Tibial nerve (tissue), 4 donors: ENCODE measurements at places on chromosomes 2 and 18. TPM values are rescaled to one million over a fixed set of nuclear protein-coding genes. Genes with fewer than 3 reads are reported as not detected.

DNA sequence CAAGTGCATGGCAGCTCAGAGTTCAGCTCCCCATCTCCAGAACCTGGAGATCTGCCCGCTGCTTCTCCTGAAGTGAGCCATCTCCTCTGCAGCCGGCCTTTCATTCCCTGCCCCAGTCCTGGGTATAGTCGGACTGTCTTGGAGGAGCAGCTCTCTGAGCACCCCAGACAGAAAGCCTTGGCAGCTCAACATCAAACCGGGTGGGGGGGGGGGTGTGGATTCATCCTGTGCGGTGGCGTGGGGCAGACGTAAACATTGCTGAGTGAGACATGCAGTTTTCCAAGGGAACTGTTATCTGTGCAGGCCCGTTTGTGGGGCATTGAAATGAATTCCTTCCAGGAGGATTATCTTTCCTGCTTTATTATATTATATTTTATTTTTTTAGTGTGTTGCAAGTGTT lies 125.9 kb upstream of the MYCN start:
- H3K4me3 ChIP-seq = no peak overlapping the region
- no peak for DNase-seq
- no peak overlapping the region for H3K27ac ChIP-seq
- H3K27me3 ChIP-seq = no peaks in the 10 kb centered on the region
- H3K36me3 ChIP-seq = no peaks in the 10 kb centered on the region

DNA sequence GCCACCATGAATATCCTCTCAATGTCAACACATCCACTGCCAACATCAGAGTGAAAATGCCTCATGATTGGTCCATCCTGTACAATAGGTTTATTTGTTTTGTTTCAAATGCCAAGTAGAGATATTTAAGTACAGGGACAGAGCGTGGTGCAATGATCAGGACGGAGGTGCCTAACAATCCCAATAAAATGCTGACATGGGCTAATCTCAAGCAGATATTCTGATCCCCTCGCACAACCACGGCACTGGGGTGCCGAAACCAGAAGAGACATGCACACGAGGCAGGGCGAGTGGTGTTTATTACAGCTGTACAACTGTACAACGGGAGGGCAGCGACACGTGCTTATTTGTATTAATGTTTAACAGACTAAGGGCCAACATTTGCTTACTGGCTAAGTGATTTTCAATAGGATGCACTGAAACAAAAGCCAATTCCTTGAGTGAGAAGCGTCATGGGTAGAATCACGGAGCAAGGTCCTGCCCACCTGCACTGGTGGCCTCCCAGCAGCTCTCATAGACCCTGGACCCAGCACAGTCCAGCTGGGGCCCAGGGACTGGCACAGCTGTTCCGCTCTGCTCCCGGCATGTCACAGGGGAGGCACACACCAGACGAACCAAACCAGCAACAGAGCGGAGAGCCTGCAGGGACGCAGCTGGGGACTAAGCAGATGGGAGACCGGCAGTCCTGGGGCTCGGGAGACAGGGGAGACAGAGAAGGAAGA lies 101.4 kb downstream of the HDAC4 start:
- peak overlapping the region; percentile 4 for H3K27ac ChIP-seq
- H3K27me3 ChIP-seq = no peaks in the 10 kb centered on the region
- no peak for DNase-seq
- no peaks in the 10 kb centered on the region for H3K36me3 ChIP-seq
- no peak overlapping the region for H3K4me3 ChIP-seq
- peaks cover 76% of the 10 kb centered on the region for H3K4me1 ChIP-seq

- no peaks in the 10 kb centered on the region for H3K36me3 ChIP-seq
- H3K4me1 ChIP-seq = no peaks in the 10 kb centered on the region
- no peak for DNase-seq
- no peak overlapping the region for H3K4me3 ChIP-seq
- H3K27me3 ChIP-seq = no peaks in the 10 kb centered on the region
- no peak overlapping the region for H3K27ac ChIP-seq
These were observed 35.5 kb upstream of the PTH2R start for GRCh38 chr2:208370881-208371633.

DNA sequence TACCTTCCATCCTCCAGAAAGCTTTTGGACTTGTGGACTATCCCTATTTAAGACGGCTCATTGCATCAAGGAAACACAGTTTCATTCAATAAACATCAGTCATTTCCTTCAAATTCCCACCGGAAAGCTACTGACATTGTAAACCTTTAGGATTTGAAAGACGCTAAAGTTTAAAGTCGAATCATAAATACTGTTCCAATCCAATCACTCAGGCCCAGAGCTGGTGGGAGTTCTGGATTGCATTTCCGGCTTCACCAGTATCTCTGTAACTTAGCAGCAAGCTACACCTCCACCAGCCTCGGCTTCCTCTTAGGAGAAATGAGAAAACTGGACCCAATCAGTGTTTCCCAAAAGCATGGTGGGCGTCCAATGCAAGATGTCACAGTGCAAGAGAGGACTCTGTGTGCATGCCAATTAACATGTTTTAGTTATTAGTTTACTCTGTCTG lies 1.6 kb downstream of the WDFY1 start:
- peak overlapping the region; percentile 95 for H3K27ac ChIP-seq
- H3K36me3 ChIP-seq = no peaks in the 10 kb centered on the region
- DNase-seq = no peak

CMPK2 gene
- total RNA-seq = 5.7 TPM

DNA sequence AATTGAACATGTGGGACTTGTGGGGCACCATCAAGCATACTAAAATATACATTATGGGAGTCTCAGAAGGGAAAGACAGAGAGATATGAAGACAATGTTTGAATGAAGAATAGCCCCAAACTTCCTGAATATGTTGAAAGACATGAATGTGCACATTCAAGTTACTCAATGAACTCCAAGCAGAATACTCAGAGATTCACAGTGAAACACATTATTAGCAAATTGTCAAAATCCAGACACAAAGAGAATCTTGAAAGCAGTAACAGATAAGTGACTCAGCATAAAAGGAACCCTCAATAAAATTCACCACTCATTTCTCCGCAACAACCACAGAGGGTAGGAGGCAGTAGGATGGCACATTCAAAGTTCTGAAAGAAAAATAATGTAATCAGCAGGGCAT lies 8.8 kb downstream of the C2orf92 start:
- no peaks in the 10 kb centered on the region for H3K36me3 ChIP-seq
- no peak overlapping the region for H3K4me3 ChIP-seq
- no peak for DNase-seq

DNA sequence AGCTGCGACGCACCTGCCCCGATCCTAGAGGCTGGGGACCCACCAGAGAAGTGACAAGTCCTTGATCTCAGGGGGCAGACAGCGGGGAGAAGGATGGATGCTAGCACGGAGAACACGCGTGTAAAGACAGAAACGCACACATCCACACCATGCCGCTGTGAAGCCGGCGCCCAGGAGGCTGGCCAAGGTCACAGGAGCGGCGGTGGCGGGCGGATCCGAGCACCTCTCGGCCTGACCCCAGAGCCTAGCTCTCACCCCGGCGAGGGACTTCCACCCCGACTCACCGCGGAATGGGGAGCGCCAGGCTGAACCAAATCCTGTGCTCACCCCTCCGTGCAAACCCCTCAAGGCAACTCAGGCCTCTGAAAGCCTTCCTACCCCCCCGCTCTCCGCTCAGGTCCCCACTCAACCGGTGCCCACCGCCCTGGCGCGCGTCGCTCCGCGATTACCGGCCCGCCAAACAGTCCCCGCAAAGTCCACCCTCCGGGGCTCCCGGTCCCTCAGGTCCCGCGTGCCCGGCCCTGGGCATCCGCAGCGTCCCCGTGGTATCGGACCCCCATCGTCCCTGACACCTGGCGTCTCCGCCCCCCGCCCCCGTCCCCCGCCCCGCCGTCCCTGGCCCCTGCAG lies 460 bp upstream of the LRRFIP1 start:
- DNase-seq = no peak
- no peaks in the 10 kb centered on the region for H3K27me3 ChIP-seq
- no peaks in the 10 kb centered on the region for H3K36me3 ChIP-seq
- H3K27ac ChIP-seq = peak overlapping the region; percentile 59
- H3K4me1 ChIP-seq = peaks cover 8% of the 10 kb centered on the region

PLEK gene
- 9.8 TPM for total RNA-seq

DNA sequence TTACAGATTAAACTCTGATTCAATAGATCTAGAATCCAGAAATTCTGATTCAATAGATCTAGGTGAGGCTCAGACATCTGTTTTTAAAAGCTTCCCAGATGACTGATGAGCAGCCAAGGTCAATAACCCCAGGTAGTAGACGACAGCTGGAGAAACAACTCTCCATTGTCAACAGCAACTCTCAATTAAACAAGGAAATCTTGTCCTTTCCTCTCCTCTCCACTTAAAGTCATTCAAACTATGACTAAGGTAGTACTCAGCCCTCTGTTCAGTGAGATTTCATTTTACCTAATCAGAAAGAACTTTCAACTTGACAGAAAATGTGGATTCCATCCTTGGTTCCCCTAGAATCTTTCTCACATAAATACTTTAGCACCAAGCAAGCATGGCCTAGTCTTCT lies 94.6 kb upstream of the SCG2 start:
- no peak for DNase-seq
- H3K27ac ChIP-seq = no peak overlapping the region
- no peaks in the 10 kb centered on the region for H3K4me1 ChIP-seq

FOXI3 gene
- total RNA-seq = not detected

GRCh38 chr2:174383796-174384195 lies 11.7 kb upstream of the SCRN3 start:
- H3K27me3 ChIP-seq = no peaks in the 10 kb centered on the region
- DNase-seq = no peak

DNA sequence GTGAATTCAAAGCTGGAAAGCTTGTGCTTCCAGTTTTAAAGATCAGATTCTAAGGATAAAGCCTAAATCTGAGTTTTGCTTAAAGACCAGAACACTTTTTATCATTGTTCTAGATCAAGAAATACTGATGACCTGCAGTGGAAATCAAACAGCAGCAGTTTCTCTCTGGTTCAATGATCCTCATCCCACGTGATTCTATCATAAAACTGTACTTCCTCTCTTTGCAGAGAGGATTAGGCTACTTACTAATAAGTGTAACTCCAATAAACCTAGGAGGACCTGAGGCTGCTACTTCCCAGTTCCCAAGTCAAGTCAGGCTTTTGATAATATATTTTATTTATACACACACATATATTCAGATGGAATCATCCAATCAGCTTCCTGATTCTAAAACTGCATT lies 81.9 kb downstream of the TCF4 start:
- H3K4me3 ChIP-seq = no peak overlapping the region
- H3K36me3 ChIP-seq = no peaks in the 10 kb centered on the region
- no peak for DNase-seq

- no peaks in the 10 kb centered on the region for H3K27me3 ChIP-seq
- H3K27ac ChIP-seq = no peak overlapping the region
- DNase-seq = no peak
- H3K4me3 ChIP-seq = no peak overlapping the region
These were observed 355.5 kb downstream of the RAD51AP2 start for GRCh38 chr2:17162713-17163112.

GRCh38 chr2:105454801-105455485 lies 56.1 kb upstream of the FHL2 start:
- H3K36me3 ChIP-seq = no peaks in the 10 kb centered on the region
- H3K27me3 ChIP-seq = no peaks in the 10 kb centered on the region
- peak; percentile 28 for DNase-seq
- H3K27ac ChIP-seq = peak overlapping the region; percentile 44
- peaks cover 22% of the 10 kb centered on the region for H3K4me1 ChIP-seq

DNA sequence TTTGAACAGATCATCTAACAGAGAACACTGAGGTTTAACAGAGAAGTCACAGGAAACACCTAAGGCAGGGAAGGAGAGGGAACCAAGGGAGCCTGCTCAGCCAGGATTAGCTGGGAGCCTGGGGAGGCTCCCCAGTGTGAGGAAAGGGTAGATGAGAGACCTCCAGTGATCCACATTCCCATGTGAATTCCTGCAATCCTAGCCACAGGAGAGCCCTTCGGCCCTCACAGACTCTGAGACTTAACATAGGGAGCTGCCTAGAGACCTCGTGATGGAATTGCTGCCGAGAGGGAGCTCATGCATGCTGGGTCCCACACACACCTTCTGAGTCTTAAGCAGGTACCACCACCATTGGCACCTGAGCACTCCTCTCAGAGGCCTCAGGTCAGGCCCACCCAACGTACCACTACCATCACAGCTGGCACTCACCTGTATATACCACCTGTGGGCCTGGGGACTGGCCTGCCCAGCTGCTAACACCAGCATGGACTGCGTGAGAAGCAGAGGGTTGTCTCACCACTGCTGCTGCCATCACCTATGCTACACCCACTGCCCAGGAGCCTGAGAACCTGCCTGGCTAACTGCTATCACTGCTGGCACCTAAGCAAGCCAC lies 225.9 kb upstream of the RASGRP3 start:
- DNase-seq = no peak
- H3K4me1 ChIP-seq = no peaks in the 10 kb centered on the region
- no peak overlapping the region for H3K27ac ChIP-seq
- no peak overlapping the region for H3K4me3 ChIP-seq
- H3K27me3 ChIP-seq = no peaks in the 10 kb centered on the region

- no peak for DNase-seq
- no peak overlapping the region for H3K27ac ChIP-seq
- H3K36me3 ChIP-seq = no peaks in the 10 kb centered on the region
- no peak overlapping the region for H3K4me3 ChIP-seq
- no peaks in the 10 kb centered on the region for H3K4me1 ChIP-seq
- no peaks in the 10 kb centered on the region for H3K27me3 ChIP-seq
These were observed 10.6 kb upstream of the POMC start for GRCh38 chr2:25178976-25179375.

NT5DC4 gene
- not detected for total RNA-seq

- no peak overlapping the region for H3K27ac ChIP-seq
- no peak overlapping the region for H3K4me3 ChIP-seq
- H3K36me3 ChIP-seq = no peaks in the 10 kb centered on the region
- no peaks in the 10 kb centered on the region for H3K4me1 ChIP-seq
- no peak for DNase-seq
These were observed 25.3 kb downstream of the FSHR start for GRCh38 chr2:49129034-49129433.

DNA sequence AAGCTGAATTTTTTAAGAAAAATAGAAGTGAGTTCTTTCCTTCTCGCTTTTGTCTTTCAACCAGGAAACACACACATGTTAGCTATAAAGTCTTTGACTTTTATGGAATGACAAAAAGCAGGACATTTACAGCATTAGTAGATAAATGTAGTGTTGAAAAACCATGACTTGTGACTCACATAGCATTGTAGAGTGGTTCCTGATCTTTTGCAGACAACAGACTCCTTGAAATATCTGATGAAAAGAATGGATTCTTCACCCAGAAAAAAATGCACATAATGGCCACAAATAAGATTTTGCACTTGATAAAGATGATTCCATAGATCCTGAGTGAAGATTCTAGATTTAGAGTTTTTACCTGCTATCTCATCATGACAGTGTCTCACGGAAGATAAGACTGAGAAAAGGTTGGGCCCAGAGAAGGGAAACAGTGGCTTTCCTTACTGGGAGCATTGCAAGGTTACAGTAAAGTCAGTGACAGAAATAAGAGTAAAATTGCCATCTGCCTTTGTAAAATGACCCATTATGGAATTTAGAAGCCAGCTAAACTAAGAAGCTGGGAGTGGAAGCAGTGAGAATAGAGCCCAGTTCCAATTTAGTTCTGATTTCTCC lies 14.0 kb downstream of the SMARCAL1 start:
- no peak for DNase-seq
- H3K4me3 ChIP-seq = no peak overlapping the region
- H3K27ac ChIP-seq = no peak overlapping the region
- H3K36me3 ChIP-seq = peaks cover 28% of the 10 kb centered on the region
- H3K4me1 ChIP-seq = no peaks in the 10 kb centered on the region

GRCh38 chr18:39749154-39749553 lies 2183.6 kb upstream of the CELF4 start:
- DNase-seq = no peak
- no peaks in the 10 kb centered on the region for H3K27me3 ChIP-seq
- no peak overlapping the region for H3K27ac ChIP-seq
- no peaks in the 10 kb centered on the region for H3K4me1 ChIP-seq

GRCh38 chr2:179555691-179556283 lies 291.2 kb upstream of the SESTD1 start:
- H3K27me3 ChIP-seq = no peaks in the 10 kb centered on the region
- no peaks in the 10 kb centered on the region for H3K4me1 ChIP-seq
- DNase-seq = no peak
- H3K4me3 ChIP-seq = no peak overlapping the region
- H3K27ac ChIP-seq = no peak overlapping the region
